H4 (cell line): ENCODE measurements at places on chromosomes 1 and 21. TPM values are rescaled to one million over a fixed set of nuclear protein-coding genes. Genes with fewer than 3 reads are reported as not detected.

Gene KDF1
- total RNA-seq, result not detected in 2 replicates

Gene C8A
- total RNA-seq, result not detected in 2 replicates

Gene DPT
- total RNA-seq, result 0.15 TPM in 1 of 2 replicates, not detected in the other

DNA sequence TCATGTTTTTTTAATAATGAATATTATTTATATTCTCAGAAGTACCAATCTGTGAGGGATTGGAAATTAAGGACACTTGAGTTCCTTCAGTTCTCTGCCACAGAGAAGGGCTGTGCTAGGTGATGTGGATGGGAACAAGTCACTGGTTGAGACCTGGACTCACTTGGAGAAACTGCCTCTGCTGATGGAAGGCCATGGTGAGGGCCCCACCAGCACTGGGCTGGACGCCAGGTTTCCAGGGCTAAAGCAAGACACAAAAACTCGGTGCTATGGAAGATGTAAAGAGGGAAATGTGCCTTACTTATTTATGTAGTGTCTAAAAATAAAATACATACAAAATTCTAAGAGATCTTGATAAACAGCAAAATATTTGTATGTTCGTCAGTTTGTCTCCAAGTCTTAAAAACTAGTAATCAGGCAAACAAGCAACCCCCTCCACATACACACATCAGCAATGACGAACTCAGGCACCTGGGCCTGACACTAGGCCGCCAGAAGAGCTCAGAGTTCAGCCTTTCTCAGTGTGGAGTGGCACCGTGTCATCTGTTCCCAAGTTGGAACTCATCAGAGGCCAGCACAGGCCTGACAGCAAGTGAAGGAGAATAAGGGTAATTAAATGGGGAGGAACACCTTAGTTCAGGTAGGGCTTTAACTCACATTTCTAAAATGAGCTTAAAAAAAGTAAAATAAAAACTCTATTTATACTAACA lies 19.6 kb downstream of the SIPA1L2 start:
- no peak for DNase-seq

DNA sequence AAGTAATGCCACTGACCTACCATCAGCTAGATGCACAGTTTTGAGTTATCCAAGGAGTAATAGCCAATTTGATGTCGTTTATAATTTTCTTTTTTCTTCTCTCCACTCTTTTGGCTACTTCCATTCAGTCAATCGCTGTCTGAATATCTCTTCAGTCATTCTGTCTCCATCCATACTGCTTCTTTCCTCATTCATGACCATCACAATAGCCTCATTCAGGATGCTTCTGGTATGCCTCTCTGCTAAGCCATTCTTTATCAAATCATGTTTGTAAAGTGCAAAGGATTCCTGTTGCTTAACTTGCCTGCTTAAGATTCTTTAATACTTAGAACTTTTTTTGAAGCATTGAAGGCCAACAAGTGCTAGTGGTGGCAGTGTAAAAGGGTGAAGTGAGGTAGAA lies 20.2 kb downstream of the TYW3 start:
- DNase-seq, result no peak

DNA sequence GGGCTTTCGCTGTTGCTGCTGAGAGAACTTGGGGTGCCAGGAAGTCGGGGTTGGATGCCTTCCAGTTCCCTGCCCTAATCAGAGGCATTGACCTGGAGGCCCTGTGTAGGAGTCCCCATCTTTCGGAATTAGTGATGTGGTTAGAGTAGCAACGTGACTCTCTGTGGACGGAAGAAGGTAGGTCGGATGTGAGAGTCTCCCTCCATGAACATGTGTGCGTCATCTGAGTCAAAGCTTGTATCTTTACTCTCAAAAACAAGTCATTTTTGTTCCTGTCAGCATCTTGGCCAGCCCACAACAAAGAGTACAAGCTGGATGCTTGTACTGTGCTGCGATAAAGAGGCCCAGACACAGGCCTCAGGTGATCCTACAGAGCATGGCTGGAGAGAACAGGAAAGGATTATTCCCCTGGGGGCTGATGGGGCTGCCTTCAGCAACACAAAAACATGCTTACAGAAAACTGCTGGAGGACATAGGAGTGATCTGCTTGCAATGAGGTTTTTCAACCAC lies 31.0 kb upstream of the IL10 start:
- no peak for DNase-seq
